ENCODE measurements at places on chromosomes 12 and 14. TPM values are rescaled to one million over a fixed set of nuclear protein-coding genes. Genes with fewer than 3 reads are reported as not detected.

AP1G2 gene
- 73.2 TPM for polyA plus RNA-seq

CCDC177 gene
- polyA plus RNA-seq: 0.07 TPM

KRT75 gene
- not detected for polyA plus RNA-seq

SH2B3 gene
- polyA plus RNA-seq: 3.6 TPM

ADAM20 gene
- polyA plus RNA-seq: not detected

EP400 gene
- 14.3 TPM for polyA plus RNA-seq

CFAP54 gene
- polyA plus RNA-seq: 0.12 TPM

YAF2 gene
- 4.4 TPM for polyA plus RNA-seq

PYGL gene
- polyA plus RNA-seq: 95.5 TPM

PTPN21 gene
- polyA plus RNA-seq: 17.4 TPM
